NCI-H460 (cell line): ENCODE measurements at places on chromosomes 3 and 15. TPM values are rescaled to one million over a fixed set of nuclear protein-coding genes. Genes with fewer than 3 reads are reported as not detected.

- no peak for DNase-seq
These were observed 321.2 kb upstream of the COL8A1 start for GRCh38 chr3:99317201-99317600.

The THOC7 gene
- total RNA-seq: 75.5 and 77.4 TPM in 2 replicates

The ACAN gene
- total RNA-seq: not detected in 2 replicates

The ZDHHC23 gene
- total RNA-seq: 1.4 TPM in 2 replicates

The ELL3 gene
- total RNA-seq: 3.9 and 4.0 TPM in 2 replicates

The LMAN1L gene
- total RNA-seq: not detected in 2 replicates
